ENCODE measurements at places on chromosomes 7 and 10.

- DNase-seq, result no peak
Observed at GRCh38 chr10:111081595-111081994, 4.8 kb downstream of the ADRA2A start.

- no peak for DNase-seq
Observed at GRCh38 chr10:22723783-22724182, 9.4 kb upstream of the PIP4K2A start.

DNA sequence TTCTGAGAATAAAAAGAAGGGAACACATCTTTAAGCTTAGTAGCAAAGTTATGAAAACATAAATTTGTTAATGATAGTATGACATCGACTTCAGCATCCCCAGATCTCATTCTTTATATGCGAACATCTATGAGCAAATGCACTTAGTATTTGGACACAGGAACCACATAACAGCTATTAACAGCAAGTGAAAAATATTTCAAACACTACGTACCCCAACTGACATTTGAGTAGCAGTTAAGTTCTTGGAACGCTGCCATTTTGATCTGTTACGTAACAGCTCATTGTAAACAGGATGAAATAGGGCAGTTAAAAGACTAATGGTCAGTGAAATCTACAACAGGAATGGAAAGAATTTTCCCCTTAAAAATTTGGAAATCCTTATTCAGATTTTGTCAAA lies 428.9 kb downstream of the TNS3 start:
- no peak for DNase-seq

- no peak for DNase-seq
Observed at GRCh38 chr7:124914298-124914697, 15.3 kb downstream of the POT1 start.

DNA sequence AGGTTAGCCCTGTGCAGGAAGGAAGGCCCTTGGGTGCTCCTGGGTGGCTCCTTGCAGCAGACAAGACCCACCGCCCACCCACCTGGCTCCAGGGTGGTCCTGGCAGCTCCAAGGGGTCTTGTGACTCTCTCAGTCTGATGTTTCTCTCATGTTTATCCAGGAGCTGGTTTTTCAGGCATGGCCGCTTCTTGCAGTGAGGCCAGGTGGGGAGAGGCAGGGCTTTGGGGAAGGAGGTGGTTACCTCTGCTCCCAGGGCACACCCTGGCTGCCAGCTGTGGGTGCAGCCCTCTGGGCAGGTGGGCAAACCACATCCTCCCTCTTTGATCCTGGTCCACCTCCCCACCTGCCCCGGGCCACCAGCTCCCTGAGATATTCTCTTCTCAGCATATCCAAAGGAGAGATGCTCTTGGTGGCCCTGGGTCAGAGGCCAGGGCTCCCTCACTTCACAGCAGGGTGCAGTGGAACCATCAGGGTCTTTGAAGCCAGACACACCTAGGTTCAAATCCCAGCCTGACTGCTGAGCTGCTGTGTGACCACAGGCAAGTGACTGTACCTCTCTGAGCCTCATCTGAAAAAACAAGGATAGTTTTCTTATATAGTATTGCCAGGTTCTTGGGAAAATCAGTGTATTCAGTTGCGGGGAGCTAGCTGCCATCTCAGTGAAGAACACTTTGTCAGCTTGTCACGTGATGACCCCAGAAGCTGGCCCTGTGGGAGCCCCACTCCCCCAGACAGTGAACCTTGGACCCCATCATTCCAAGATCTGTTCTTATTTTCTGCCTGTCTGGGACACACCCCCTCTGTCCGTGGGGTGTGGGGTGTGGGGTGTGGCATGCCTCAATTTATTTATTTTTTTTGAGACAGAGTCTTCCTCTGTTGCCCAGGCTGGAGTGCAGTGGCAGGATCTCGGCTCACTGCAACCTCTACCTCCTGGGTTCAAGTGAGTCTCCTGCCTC lies 11.5 kb downstream of the GTF2IRD1 start:
- no peak for DNase-seq

- DNase-seq, result no peak
Observed at GRCh38 chr7:141702047-141702567, at the start of gene DENND11. DENND11 (minus strand) TSS chr7:141702166; CDS start chr7:141702153, 13 bp downstream.

- DNase-seq, result no peak
Observed at GRCh38 chr7:125908711-125909110, 979.1 kb upstream of the POT1 start.

DNA sequence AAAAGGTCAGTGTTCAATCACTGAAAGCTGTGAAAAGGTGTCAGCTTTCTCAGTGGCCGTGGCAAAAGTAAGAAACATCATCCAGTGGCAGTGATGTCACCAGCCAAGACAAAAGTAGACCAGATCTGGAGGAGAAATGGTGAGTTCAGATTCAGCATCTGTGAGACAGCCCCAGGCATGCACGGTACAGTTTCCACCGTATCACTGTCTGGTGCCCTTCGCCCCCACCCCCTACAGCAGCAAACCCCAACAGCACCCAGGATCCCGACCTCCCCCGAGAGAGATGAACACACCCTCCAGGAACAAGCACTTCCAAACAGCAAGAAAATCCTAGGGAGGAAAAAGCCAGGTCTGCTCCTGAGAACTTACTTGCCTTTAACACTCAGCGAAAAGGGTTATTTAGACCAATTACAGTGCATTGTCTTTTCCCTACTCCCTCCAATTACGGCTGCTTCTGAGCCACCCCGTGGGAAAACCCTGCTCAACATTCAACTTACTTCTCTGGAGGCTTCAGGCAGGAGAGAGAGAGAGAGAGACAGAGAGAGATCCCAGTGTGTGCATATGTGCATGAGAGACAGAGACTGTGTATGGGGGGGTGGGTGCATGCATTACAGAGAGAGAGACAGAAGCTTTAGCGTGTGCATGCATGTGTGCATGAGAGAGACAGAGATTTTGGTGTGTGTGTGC lies 189.6 kb downstream of the GRID1 start:
- DNase-seq, result no peak

GRCh38 chr7:87354749-87355148 lies 9.3 kb downstream of the CROT start:
- DNase-seq, result no peak

- DNase-seq, result no peak
Observed at GRCh38 chr10:132061465-132061864, 4.3 kb upstream of the JAKMIP3 start.

- DNase-seq, result no peak
Observed at GRCh38 chr10:124883510-124884321, 58.2 kb upstream of the ZRANB1 start.

GRCh38 chr7:2805213-2805944 lies 38.7 kb downstream of the GNA12 start:
- DNase-seq, result no peak

GRCh38 chr10:43260911-43261577 lies 5.8 kb downstream of the RASGEF1A start:
- DNase-seq, result no peak

GRCh38 chr7:69411466-69411865 lies 186.8 kb upstream of the AUTS2 start:
- DNase-seq, result no peak

DNA sequence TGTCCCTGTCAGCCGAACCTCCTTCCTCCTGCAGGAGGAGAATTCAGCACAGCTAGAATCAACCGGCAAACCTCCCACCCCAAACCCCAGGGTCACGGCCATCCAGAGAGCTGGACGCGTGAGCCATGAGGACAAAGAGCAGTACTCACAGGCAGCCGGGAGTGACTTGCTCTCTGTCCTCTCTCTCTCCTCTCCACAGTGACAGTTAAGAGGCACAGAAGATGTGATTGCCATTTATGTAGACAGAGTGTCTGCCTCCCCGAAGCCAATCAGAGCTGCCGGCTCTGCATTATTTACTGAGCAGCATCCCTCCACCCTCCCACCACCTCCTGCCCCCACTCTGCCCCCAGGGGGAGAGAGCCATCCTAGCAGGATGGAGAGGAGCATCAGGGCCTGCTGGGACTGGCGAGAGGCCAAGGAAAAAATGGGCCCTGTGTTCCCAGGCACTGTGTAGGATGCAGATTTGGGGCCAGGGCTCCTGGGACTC lies 4.3 kb downstream of the DDC start:
- no peak for DNase-seq

GRCh38 chr7:108711611-108712010 lies 141.9 kb downstream of the DNAJB9 start:
- DNase-seq, result no peak

DNA sequence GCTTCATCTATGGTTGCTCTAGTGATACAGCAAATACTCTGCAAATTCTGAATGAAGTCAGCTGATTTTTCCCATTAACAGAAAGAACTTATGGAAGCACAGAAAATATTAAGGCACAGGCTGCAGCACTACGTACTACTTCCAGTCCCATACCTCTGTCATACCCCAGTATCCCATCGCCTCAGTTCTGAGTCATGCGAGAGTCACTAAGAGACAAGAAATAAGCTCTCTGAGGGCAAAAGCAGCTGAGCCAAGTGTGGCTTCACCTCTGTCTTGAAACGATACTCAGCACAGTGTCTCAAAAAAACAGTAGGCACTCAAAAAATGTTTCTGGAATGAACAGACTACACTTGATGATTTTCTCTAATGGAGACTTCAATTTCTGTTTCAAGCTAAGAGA lies 48.2 kb downstream of the EZH2 start:
- no peak for DNase-seq

GRCh38 chr7:82098414-82098813 lies 328.6 kb upstream of the HGF start:
- no peak for DNase-seq

DNA sequence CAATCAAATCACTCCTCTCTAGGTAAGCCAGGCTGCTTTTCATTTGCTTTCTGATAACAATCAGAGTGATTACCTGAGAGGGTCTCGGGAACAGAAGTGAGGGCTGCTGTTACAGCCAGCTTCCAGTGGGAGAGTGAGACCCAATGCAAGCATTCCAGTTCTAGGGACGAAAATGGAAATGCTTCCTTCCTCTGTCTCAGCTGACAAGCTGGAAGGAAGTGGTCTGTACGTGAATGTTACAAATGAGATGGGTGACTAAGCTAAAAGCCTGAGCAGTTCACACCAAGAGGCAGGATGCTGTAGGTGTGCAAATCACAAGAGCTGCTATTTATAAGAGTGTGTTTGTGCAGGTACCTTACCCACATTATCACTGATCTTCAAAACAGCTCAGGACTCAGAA lies 772.4 kb downstream of the GRID1 start:
- no peak for DNase-seq

DNA sequence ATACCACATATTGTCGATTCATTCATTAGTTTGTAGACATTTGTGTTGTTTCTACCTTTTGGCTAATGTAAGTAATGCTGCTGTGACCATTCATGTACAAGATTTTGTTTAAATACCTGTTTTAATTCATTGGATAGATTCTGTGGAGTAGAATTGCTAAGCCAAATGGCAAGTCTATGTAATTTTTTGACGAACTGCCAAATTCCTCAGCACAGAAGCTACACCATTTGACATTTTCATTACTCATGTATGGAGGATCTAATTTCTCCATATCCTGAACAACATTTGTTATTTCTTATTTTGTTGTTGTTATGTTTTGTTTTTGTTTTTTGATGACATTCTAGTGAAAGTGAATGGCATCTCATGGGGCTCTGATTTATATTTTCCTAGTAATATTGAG lies 1351.3 kb upstream of the SORCS1 start:
- DNase-seq, result no peak

DNA sequence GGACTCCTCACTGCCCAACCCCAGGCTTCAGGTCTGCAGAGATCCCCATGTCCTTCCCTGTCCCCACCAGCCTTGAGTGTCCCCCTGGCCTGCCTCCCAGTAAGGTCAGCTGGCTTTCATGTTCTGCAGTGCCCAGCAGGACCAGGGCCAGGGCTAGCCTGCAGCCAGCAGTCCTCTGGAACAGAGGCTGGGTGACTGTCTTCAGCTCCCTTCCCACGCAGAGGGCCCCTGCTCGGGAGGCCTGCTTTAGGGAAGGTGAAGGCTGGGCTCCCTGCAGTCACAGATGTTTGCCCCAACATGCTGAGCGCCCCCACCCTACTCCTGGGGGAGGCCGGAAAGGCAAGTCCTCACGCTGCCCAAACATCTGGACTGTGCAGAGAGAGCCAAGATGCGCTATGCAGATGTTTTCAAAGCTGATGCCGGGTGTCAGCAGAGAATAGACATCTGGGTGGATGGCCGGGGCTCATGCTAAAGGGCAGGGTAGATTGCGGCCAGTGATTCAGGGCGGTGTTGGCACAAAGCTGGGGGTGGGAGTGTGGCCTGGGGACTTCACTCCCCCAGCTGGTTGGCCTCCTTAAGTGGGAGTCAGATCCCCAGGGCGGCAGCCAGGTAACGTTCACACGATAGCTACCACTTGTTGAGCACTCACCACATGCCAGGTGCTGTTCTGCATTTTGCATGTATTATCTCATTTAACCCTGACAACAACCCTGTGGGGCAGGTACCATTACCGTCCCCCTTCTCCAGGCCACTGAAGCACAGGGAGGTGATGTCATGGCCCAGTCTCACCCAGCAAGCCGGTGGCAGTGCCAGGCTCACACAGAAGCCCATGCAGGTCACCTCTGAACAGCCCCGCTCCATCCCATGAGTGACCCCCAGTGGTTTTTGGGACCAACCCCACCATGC lies 71.2 kb upstream of the COL13A1 start:
- no peak for DNase-seq

DNA sequence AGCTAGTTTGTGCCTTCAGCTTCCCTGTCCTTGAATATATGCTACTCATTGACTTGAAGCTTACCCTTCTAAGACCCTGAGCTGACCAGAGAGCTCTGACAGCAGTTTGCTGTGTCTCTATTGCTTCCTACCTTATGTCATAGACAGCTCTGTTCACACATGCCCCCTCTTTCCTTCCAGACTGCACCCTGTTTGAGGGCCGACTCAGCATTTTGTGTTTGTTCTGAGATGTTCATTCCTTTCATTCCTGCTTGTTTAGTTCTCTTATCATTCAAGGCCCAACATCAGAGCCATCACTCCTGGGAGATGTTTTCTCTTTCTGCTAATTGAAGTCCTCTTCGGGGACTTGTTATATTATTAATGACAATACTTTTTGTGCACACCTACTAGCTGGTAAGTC lies 518.9 kb downstream of the LRMDA start:
- no peak for DNase-seq

DNA sequence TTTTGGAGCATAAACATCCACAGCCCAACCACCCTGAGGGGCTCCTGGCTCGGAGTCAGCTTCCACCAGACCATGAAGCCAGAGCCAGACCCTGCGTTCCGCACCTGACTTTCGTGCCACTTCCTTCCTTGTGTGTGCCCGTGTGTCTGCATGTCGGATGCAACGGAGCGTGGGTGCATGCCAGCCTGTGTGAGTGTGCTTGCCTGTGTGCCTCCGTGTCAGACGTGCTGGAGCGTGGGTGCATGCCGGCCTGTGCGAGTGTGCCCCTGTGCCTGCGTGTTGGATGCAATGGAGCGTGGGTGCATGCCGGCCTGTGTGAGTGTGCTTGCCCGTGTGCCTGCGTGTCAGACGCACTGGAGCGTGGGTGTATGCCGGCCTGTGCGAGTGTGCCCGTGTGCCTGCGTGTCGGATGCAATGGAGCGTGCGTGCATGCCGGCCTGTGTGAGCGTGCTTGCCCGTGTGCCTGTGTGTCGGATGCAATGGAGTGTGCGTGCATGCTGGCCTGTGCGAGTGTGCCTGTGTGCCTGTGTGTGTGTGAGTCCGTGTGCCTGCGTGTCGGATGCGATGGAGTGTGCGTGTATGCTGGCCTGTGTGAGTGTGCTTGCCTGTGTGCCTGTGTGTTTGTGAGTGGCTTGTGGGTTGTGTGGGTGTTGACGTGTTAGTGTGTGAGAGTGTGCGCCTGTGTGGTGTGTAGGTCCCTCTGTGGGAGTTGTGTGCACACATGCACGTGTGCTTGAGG lies 28.1 kb upstream of the KNDC1 start:
- no peak for DNase-seq

GRCh38 chr7:28442540-28443420 lies 30.5 kb downstream of the CREB5 start:
- no peak for DNase-seq
